Activated T-helper 1 cell treated with Interleukin-2 at 50 U/mL for 16 hours (primary cell): ENCODE measurements at places on chromosomes 3 and 15.

- no peak for DNase-seq
These were observed 9.4 kb upstream of the CCR2 start for GRCh38 chr3:46344476-46344875.

DNA sequence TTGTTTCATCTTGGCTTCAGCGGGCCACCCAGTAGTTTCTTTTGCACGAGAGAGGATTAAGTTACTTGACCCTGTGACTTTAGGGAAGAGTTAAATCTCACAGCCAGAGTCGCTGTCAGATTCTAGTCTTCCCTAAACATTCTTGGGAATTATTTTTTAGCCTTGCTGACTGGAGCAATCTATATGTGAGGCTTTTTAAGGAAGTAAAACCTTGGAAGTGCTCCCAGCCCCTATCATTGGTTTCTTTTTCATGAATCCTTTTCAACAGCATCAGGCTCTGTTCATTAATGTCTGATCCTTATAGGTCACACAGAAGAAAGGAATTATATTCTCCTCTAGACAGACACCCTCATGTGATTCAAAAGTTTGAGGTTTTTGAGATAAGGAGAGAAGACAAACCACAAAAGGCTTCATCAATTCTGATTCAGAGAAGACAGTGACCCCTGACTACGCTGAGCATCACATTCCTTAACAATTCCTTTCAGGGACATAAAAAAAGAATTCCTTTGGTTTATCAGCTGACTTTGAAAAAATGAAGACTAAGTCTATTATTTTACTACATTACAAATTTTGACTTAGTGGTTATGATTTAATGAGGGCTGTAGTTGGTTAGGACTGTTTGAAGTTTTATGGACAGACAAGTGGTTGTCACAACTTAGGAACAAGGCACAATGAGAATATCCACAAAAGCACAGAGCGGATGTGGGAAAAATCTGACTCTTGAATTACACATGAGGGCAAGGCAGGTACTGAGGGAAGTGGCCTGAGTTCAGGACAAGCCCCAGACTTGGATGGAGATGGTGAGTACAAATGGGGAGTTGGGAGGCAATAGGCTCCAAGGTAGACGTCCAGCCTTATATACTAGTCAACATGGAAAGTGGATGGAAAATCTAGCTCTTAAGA lies 171.1 kb upstream of the STT3B start:
- no peak for DNase-seq

GRCh38 chr3:38651153-38651789 lies 1.8 kb upstream of the SCN5A start:
- DNase-seq, result peak; percentile 45

- DNase-seq, result no peak
These were observed 339.7 kb downstream of the NLGN1 start for GRCh38 chr3:173737167-173737808.

DNA sequence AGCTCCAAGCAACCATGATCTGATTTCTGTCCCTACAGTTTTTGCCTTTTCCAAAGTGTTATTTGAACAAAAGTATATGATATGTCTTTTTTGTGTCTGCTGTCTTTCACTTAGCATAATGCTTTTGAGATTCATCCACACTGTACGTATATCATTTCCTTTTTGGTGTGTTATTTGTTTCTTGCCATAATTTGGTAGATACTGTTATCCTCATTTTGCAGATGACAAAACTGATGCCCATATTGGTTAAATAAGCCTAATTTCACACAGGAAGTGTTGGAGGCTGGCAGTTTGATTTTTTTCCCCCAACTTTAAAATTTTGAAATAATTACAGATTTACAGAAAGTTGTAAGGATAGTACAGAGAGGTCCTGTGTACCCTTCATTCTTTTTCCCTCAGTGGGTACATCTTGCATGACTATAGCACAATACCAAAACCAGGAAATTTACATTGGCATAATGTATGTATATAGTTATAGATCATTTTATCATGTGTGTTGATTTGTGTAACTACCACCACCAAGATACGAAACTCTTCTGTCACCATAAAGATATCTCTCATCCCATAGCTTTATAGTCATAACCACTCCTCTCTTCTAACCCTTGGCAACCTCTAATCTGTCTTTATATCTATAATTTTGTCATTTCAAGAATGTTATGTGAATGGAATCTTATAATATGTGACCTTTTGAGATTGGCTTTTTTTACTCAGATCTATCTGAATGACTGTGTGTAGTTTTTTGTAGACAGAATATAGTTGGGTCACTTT lies 55.6 kb downstream of the RASA2 start:
- no peak for DNase-seq

DNA sequence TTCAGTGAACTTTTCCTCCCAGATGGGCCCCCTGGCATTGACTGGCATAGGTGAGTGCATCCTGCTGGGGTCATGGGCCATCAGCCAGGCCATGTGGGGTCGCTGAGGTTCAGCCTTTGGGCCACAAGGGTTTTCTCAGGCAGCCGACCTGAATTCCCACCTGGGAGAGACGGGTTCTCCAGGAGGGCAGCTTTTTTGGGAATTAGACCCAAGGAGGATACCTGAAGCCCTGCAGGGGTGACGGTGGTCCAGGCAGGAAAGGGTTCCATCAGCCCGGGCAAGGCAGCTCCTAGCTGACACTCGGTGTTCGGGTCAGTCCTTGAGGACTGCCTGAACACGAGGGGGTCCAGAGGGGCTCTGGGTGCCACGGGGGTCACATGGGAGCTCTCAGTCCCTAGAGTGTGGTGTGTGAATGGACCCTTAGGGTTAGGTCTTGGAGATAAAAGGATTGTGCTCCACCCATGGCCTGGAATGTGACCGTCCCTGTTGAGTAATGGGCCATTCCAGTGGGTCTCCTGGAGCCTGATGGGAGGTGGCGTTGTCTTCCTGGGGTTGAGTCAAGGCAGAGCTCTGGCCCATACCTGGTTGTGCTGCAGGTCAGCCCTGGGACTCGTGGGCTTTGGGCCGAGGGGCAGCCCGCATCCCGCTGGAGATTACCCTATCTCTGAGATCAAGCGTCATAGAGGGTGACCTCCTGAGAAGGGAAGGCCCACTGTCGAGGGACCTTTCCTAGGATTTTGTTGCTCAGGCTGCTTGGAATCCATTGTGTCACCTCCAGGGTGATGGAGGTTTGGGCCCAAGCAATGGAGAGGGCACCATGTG lies 192.8 kb downstream of the UBE3A start:
- no peak for DNase-seq

GRCh38 chr3:60355825-60356224 lies 895.4 kb downstream of the FHIT start:
- DNase-seq, result no peak

DNA sequence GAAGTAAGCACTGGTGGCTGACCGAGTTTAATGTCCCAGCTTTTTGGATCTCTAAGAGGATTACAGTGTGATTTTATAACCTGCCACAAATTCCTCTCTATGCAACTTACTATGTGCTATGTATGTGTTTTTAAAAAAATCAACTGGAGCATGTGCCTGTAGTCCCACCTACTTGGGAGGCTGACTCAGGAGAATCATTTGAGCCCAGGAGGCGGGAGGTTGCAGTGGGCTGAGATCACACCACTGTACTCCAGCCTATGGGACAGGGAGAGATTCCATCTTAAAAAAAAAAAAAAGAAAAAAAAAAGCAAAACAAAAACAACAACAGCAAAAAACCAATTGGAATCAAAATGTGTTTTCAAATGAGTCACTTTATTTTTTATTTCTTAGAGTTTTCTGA lies 29.6 kb downstream of the DUT start:
- DNase-seq, result no peak

GRCh38 chr3:13308380-13308801 lies 111.7 kb downstream of the NUP210 start:
- DNase-seq, result no peak

GRCh38 chr15:44194323-44195150 lies 534 bp downstream of the FRMD5 start:
- peak; percentile 13 for DNase-seq
